ENCODE measurements at places on chromosomes 13 and 19.
A peak's percentile ranks its signal among the peaks of the same experiment; 100 is the strongest.

DNA sequence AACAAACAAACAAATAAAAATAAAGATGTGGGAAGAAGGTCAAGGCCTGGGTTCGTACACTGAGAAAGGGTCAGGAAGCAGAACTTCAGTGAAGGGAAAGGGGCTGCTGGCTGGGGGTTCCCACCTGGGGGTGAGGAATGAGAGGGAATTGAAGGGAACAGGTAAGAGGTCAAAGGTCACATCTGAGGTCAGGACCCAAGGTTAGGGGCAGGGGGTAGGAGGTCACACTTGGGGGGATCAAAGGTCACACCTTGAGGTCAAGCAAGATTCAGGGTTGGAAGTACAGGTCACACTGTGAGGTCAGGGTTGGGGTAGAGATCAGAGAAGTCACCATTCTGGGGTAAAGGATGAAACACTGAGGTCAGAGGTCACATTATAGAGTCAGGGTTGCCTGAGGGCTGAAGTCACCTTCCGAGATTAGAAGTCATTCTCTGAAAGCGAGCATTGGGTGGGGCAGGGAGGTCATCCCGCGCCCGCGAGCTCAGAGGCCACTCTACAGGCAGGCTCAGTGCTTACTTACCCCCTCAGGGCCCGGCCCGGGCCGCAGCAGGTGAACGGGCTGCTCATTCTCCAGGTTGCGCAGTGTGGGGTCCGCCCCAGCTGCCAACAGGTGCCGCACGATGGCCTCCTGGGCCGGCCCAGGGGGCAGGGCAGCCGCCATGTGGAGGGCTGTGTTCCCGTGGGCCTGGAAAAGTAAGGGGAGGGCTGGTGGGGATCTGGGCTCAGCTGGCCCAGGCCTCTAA lies 10.8 kb downstream of the NFKBID start:
- no peak for DNase-seq

GRCh38 chr19:49515767-49516166 lies 3.3 kb downstream of the FCGRT start:
- no peak for DNase-seq

DNA sequence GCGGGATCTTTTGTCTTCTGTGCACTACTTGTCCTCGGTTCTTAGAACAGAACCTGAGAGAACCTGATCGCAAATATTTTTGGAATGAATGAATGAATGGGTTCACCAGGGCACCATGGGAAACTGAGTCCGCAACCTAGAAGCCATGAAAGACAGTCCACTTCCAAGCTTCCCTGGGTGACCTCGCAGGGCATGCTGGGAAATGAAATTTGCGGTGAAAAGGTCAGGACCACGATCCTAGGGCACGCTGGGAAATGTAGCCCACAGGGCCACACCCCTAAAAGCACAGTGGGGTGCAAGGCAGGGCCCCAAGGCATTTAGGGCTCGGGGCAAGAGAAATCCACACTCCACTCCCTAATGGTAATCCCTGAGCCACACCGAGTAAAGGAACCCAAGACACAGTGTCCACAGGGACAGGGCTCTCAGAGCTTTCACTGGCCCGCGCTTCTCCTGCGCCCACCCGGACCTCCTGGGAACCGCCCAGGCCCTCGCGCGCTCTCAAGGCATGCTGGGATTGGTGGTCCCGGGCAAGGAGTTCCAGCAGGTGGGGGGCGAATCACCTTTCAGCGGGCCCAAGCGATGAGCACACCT lies 1.1 kb upstream of the PPP1R12C start:
- DNase-seq: no peak

- DNase-seq: peak; percentile 48
Measured at GRCh38 chr13:37074703-37075102, 15.2 kb upstream of the SUPT20H start.

DNA sequence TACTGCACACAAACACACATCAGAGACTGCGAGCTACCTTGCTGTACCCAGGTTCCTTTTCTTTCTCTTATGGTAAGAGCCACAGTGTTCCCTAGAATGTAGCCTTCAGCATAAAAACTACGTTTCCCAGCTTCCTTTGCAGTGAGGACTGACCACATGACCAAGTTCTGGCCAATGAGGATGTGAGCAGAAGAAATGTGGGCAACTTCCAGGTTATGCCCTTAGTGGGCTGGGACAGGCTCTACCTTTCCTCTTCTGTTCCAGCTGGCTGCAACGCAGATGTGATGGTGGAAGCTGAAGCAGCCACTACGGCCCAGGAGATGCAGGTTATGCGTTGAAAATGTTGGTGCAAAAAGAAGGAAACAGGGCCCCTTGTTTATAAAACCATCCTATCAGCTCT lies 27.5 kb downstream of the VRK3 start:
- peak; percentile 48 for DNase-seq

GRCh38 chr13:20175907-20176652 lies 15.2 kb upstream of the GJA3 start:
- DNase-seq: no peak

DNA sequence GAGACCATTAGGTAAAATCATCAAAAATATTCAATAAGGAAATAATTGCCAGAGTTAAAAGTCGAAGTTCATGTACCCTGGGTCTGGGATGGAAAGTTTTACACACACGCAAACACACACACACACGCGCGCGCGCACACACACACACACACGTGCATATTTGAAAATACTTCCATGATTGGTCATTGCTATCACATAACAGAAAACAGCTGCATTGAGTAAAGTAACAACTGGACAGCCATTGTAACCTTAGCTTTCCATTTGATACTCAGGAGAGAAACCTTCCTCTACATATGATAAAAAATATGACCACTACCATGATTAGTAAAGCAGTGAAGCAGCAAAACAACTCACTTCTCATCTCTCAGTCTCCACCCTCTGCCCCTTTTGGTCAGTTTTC lies 490.0 kb upstream of the SGCG start:
- no peak for DNase-seq

GRCh38 chr19:52923778-52924593 lies 758 bp upstream of the ZNF888 start:
- peak; percentile 59 for DNase-seq

- DNase-seq: no peak
Measured at GRCh38 chr19:8360196-8360595, 3.8 kb upstream of the ANGPTL4 start.

GRCh38 chr19:31110336-31110735 lies 238.9 kb downstream of the TSHZ3 start:
- no peak for DNase-seq

GRCh38 chr13:93079294-93079693 lies 147.3 kb upstream of the GPC6 start:
- peak; percentile 12 for DNase-seq

DNA sequence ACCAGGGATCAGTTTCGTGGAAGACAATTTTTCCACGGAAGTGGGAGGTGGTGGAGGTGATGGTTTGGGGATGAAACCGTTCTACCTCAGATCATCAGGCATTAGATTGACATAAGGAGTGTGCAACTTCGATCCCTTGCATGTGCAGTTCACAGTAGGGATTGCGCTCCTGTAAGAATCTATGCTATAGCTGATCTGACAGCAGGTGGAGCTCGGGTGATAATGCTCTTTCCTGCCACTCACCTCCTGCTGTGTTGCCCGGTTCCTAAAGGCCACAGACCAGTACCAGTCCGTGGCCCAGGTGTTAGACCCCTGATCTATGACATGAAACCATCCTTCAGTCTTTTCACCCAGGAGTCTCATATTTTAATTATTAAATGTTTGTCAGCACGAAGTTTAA lies 4.0 kb downstream of the ZNF302 start:
- no peak for DNase-seq

DNA sequence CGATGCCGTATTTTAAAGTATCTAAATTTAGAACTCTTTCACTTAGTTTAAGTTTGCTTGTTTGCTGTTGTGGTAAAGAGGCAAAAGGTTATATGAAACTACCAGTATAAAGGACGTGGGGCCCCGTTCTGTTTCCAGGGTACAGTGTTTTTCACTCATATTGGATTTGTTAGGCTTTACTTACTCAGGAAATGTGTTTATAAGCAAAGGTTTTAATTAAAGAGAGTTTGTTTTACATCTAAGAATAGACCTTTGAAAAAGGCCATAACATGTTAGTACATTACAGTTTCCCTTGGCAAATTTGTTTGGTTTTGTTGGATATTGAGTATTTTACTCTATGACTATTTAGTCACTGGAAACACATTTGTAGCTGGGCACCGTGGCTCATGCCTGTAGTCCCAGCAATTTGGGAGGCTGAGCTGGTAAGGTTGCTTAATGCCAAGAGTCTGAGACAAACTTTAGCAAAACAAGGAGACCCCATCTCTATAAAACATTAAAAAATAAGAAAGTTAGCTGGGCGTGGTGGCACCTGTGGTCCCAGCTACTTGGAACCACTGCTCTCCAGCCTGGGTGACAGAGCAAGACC lies 7.1 kb downstream of the DGKH start:
- no peak for DNase-seq

GRCh38 chr13:46679369-46680120 lies 117.4 kb downstream of the ESD start:
- no peak for DNase-seq

- DNase-seq: peak; percentile 9
Measured at GRCh38 chr13:77902319-77902963, 16.2 kb downstream of the EDNRB start.

- DNase-seq: peak; percentile 90
Measured at GRCh38 chr19:38263689-38264485, 486 bp upstream of the SPINT2 start.

- DNase-seq: no peak
Measured at GRCh38 chr13:41660411-41660810, 203.1 kb downstream of the RGCC start.

DNA sequence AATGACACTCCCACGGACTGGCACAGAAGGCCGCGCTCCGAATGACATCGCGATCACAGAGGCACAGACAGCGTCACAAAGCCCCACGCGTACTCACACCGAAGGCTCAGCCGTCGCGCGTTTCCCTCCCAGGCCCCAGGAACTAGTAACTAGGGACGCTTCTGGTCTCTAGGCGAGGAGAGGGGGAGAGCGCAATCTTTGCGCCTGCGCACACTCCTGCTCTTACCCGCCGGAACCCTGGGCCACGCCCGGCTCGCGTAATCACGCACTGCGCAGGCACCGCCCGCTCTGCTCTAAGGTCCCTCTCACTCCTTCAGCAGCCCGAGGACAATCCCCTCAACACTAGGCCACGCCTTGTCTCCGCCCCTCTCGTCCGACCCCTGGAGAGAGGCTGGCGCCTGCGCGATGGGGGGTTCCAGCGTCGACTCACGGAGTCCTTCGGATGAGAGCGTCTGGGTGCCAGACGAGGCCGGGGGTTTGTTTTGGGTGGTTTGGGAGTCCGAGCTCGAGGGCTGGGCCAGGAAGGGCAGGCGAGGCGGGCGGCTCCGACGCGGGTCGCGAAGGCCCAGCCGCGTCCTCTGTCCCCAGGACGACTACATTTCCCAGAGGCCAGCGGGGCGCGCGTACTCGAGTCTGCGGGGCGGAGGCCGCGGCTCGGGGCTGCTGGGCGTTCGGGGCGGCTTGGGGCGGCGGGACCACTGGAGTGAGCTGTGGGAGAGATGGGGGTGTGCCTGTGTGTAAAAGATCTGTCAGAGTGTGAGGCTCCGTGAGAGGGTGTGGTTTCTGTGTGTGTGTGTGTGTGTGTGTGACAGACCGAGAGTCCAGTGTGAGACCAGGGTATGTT lies at the start of gene ZNF471:
Gene ZNF471 (plus strand): TSS at position 410 of the 844 bp plus-strand sequence. CDS start 3,717 bp downstream, outside the sequence.
- peak; percentile 71 for DNase-seq

DNA sequence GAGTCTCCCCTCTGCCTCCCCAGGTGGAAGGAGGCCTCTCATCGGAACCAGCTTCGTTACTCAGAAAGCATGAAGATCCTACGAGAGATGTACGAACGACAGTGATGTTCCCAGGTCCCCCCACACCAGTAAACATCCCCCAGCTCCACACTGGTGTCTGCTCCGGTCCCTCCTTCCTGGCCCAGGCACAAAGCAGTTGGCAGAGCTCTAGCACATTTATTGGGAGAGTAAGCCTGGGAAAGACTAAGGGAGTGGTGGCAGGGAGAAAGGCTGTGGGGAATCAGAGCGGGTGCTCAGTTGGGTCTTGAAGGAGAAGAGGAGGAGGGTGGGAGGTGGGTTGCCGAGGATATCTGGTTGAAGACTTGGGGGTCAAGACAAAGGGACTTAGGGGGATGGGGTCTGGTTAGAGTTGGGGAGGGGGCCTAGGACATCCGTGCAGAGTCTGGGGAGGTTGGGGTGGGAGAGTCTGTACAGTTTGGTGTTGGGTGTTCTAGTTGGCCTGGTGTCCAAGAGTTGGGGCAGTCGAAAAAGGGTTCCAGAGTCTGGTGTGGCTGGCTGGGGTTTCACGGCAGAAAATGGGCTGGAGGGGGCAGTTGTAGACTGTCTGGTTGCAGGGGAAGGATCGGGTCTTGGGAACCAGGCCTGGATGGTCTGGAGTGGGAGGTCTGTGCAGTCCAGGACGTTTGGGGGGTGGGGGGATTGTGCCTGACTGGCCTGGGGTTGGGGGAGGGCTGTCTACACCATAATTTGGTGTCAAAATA lies 2.3 kb downstream of the HSPB6 start:
- DNase-seq: no peak

- DNase-seq: no peak
Measured at GRCh38 chr13:64088491-64088890, 2672.8 kb upstream of the PCDH20 start.

DNA sequence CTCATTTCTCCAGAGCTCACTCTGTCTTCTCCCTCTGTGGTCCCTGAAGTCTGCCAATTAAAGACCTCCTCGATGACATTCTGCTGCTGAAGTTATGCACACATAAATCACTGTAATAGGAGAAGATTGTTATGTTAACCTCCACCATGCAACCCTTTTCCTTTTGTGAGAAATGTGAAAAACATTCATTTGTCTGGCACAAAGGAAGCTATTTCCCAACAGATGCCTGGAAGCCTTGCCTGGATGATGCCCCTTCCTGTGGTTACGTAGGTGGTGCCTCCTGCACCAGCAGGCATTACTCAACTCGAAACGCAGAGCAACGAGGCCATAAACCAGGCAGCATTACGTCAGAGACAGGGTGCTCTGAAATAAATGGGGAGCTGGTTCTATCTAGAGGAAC lies 327.4 kb upstream of the ZNF507 start:
- no peak for DNase-seq

GRCh38 chr13:22120646-22121045 lies 449.8 kb downstream of the FGF9 start:
- no peak for DNase-seq

DNA sequence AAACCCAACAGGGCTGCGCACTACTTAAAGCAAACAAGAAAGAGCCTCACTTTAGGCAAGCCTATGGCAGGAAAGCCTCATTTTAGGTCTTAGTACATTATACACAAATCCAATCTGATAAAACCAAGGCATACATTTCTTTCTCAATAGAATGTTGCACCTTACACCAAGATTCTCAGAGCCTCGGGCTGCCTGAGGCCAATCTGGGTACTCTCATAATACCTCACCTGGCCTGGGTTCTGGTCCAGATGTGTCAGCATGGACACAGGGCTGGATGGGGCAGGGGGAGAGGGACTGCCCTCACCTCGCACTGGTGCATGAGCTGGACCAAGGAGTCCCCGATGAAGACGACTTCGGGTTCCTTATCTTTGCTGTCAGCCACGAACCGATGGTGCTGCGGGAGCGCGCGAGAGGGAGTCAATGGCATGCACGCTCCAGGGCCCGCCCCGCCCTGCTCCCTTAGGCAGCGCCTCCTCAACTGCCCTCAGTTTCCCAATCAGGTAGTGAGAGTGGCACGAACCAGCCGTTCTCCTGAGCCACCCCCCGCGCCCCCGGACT lies at the start of gene PRR19:
Gene PRR19 (plus strand): TSS at position 487 of the 558 bp plus-strand sequence. CDS start 7,453 bp downstream, outside the sequence.
- no peak for DNase-seq
